Ovary (tissue), 10 donors: ENCODE measurements at places on chromosomes 3 and 15. TPM values are rescaled to one million over a fixed set of nuclear protein-coding genes. Genes with fewer than 3 reads are reported as not detected.

DNA sequence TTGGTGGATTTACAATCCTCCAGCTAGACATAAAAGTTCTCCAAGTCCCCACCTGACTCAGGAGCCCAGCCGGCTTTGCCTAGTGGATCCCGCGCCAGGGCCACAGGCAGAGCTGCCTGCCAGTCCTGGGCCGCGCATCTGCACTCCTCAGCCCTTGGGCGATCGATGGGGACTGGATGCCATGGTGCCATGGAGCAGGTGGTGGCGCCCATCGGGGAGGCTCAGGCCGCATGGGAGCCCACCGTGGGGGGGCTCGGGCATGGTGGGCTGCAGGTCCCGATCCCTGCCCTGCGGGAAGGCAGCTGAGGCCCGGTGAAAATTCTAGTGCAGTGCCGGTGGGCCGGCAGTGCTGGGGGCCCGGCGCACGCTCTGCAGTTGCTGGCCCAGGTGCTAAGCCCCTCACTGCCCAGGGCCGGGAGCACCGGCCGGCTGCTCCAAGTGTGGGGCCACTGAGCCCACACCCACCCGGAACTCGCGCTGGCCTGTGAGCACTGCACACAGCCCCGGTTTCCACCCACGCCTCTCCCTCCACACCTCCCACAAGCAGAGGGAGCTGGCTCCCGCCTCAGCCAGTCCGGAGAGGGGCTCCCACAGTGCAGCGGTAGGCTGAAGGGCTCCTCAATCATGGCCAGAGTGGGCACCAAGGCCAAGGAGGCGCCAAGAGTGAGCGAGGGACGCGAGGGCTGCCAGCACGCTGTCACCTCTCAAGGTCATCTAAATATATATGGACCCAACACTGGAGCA is 38.8 kb upstream of the IGSF11 start:
- DNase-seq, result no peak

GRCh38 chr3:187318819-187319616 is 27.5 kb upstream of the MASP1 start:
- peak; percentile 40 for DNase-seq

- DNase-seq, result no peak
Measured at GRCh38 chr3:192931825-192932224, 14.2 kb upstream of the MB21D2 start.

GRCh38 chr3:109050591-109051167 is 67.3 kb downstream of the MORC1 start:
- DNase-seq, result no peak

DNA sequence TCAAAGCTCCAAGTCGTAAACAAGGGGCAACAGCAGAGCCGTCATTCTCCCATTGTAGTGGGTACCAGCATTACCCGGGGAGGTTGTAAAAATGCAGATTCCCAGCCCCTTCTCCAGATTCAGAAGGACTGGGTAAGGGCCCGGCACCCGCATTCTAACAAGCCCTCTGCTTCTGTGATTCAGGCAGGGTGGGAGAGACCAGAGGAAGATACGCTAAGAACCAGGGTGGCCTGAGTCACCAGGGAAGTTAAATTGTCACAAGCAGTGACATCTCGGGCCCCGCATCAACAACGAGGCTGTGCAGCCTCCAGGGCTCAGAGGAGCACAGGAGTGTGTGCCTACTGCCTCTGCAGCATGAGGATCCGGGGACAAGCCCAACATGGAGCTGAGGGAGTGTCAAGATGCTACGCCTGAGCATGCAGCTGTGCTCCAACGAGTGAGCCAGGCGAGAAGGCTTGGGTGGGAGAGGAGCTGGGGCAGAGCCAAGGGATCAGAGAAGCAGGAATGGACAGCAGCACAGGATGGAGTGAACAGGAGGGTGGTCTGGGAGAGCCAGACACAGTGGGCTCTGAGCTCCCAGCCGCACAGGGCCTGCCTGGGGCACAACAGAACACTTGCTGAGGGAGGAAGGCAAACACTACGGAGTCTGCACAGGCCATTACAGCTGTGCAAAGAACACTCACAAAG is 68.5 kb downstream of the CPN2 start:
- peak; percentile 9 for DNase-seq

Gene ECE2
- polyA plus RNA-seq, result 0.43 TPM

Gene USP50
- polyA plus RNA-seq, result not detected
